ENCODE measurements at places on chromosomes 13 and 19.
A peak's percentile ranks its signal among the peaks of the same experiment; 100 is the strongest.

DNA sequence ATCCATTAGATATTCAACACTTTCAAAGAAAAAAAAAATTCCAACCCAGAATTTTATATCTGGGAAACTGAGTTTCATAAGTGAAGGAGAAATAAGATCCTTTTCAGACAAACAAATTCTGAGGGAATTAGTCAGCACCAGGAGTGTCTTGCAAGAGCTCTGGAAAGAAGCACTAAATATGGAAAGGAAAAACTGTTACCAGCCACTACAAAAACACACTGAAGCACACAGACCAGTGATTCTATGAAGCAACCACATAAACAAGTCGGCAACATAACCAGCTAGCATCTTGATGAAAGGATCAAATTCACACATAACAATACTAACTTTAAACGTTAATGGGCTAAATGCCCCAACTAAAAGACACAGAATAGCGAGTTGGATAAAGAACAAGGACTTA lies 368.4 kb upstream of the MIR17HG start:
- DNase-seq, result no peak

DNA sequence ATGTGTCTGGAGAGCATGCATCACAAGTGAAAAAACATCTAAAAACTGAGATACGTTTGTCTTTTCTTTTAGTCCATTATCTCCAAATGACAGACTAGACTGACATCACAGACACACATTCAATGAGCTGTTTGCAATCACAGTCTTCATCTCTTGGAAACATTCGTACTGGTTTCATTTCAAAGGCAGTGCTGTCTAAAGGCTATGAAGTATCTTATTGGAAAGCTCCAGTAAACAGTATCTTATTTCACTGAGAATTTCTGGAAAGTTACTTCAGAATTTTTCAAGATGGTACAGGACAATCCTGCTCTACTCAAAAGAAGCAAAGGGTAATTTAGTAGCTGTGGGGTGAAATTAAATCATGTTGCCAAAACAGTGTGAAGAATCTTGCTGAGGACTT lies 53.5 kb upstream of the TNFRSF19 start:
- no peak for DNase-seq

GRCh38 chr13:74061926-74062595 lies 72.1 kb downstream of the KLF12 start:
- DNase-seq, result no peak

DNA sequence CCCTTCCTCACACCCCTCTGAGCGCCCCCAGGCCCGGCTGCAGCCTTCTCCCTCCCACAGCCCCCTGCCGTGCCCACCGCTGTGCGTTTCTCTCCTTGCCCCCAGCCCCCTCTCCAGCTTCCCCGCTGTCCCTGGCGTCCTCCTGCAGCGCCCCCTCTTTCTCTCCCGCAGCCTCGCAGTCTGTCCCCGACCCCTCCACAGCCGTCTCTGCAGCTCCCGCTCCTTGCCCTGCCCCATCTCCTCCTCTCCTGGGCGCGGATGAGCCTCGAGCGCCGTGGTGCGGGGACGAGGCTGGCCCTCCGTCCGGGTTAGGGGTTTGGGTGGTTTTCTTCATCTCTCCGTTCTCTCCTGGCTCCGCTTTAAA lies 1.1 kb downstream of the KMT5C start:
- DNase-seq, result no peak

DNA sequence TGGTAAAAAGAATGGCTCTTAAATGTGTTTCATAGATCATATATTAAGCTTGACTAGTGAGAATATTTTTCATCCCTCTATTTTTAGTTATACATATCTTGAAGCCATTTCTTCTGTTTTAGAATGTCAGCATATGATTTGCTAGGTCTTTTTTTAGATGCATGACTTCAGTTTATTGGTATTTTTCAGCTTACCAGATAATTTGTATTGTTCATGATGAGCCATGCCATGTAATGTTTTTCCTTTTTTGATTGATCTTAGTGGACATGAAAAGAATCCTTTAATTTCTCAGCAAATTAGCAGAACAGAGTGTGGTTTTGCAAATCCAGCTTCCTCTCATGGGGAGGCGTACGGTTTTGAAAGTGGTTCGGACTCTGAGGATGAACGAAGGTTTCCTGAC lies 168.5 kb downstream of the LMO7 start:
- DNase-seq, result no peak

DNA sequence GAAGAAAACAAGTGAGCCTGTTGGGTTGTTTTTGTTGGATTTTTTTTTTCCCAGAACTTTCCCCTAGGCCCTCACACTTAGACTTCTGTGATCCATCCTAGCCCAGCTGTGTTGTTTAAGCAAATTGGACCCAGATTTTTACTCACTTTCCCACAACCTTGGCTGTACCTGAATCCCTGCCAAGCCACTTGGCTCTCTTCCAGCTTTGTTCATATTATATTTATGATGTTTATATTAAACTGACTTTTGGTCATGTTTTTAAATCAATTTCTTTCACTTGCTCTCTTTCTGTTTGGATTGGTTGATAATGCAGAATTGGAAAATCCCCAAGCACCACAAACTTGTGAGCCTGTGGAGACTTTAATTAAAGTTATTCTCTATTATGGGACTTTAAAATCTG lies 16.6 kb downstream of the OLFM4 start:
- no peak for DNase-seq

- no peak for DNase-seq
Observed at GRCh38 chr13:62320129-62321108, 904.8 kb upstream of the PCDH20 start.

- no peak for DNase-seq
Observed at GRCh38 chr13:99381766-99382165, 74.6 kb upstream of the GPR183 start.

- no peak for DNase-seq
Observed at GRCh38 chr19:12828494-12828893, 5.9 kb downstream of the RTBDN start.

DNA sequence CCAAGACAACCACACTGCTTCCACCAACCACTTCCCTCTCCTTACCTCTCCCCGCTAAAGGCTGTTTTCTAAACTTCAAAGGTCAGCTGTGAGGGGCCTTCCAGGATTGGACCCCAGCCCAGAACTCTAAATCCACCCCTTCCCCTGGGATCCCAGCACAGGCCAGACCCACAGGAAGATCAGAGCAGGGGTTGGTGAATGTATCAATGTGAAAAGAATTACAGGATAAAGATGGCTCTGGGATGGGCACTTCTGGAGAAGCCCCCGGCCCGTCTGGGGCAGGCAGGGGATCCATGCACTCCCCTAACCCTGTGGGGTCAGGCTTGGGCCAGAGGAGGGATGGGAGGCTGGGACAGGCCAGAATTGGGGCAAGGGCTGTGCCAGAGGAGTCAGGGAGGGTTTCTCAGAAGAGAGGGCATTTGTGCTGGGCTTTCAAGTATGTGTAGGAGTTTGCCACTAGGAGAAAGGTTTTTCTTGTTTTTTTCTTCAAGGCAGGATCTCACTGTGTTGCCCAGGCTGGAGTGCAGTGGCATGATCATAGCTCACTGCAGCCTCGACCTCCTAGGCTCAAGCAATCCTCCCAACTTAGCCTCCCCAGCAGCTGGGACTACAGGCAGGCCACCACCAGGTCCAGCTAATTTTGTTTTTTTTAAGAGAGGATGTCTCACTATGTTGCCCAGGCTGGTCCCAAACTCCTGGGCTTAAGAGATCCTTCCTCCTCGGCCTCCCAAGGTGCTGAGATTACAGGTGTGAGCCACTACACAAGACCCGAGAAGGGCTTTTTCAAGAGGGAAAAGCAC lies 1.0 kb upstream of the MEF2B start:
- no peak for DNase-seq

DNA sequence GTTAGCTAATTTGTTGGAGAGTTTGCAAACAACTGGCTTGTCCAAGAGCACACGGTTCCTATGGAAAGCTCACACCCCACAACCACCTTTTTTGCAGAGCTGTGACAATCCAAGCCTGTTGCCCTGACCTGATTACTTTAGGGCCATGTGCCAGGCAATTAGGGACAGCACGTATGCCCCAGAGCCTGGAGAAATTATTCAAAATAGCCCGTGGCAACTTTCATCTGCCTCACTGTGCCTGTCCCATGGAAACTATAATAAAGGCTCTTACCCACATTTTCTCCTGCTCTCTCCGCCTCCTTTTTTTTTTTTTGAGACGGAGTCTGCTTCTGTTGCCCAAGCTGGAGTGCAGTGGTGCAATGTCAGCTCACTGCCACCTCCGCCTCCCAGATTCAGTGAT lies 18.6 kb upstream of the FBN3 start:
- DNase-seq, result no peak

GRCh38 chr19:18735324-18735723 lies 51.8 kb downstream of the CRTC1 start:
- DNase-seq, result no peak

DNA sequence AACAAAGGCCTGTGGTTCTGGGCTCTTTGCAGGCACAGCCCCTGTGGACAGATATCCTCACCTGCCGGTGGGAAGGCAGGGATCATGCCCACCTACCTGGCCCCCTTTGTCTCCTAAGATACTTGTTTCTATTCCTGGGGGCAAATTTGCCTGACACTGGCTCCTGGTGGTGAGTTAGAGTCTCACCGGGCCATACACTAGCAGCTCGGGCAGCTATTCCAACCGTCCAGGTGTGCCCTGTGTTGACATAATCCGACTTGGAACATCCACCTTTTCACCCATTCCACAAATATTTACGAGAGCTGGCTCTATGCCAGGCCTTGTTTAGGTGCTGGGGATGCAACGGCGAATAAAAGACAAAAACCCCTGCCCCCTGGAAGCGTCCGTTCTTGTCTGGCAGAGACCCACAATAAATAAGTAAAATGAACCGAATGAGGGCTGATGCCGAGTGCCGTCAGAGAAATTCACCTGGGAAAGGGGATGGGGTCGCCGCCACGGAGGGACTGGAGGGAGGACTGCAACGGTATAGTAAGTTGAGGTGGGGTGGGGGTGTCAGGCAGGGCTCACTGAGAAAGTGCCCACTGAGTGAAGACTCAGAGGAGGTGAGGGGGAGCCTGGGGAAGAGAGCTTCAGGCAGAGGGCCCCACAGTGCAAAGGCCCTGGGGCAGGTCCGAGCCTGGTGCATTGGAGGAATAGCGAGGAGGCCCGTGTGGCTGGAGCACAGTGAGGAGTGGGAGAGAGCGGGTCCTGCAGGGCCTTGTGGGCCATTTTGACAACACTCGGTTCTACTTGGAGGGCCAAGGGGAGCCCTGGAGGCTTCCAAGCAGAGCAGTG lies 43.2 kb upstream of the RANBP3 start:
- DNase-seq, result no peak

- no peak for DNase-seq
Observed at GRCh38 chr19:16200038-16201010, 2.6 kb downstream of the AP1M1 start.

DNA sequence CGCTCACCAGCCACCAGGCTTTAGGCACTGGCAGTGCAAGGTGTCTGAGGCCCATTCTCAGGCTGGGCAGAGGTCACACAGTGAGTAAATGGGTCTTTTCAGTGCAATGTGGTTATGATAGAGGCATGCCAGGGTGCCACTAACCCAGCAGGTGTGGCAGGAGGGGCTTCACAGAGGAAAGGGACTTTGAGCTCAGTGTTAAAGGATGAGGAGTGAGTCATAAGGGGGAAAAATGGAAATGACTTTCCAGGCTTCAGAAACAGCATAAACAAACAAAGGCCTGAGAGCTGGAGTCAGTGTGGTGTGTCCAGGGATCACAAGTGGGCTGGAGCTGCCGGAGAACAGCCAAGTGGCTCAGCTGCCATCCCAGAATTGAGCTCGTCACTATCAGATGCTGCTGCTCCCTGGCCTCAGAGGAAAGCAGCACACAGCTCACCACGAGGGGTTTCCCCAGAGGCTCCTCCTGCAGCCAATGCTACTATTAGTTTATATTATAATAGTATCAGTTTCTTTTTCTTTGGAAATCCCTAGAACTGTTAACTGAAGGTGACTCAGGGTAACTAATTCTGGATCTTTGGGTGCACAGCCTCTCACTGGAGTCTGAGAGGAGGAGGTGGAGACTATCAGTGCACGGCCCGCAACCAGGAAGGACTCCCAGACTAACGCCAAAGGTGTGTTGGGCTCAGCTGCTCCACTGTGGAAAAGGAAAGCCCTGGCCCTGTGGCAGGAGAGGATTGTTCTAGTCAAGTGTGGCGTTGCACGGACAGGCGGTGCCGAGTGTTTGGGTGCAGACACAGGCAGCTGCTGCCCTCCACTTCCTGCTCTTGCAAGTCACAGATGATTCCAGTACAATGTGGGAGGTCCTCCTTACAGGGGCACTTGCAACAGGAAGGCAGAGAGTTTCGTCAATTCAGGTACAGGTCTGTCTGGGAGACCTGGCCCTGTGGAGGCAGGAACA lies 39.5 kb downstream of the DHRS12 start:
- peak; percentile 35 for DNase-seq

DNA sequence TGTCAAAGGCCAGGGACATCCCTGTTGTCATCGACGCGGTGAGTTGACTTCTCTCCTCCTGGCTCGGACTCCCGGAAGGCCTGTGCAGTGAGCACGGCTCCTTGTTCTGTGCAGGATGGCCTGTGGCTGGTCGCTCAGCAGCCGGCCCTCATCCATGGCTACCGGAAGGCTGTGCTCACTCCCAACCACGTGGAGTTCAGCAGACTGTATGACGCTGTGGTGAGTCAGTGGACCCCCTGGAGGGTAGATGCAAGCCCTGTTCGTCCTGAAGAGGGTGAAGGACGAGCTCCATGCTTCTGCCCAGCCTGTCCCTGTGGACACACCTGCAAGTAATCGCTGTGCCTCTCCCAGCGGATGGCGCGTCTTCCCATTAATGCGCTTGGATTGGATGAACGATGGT lies 19.2 kb downstream of the NAXD start:
- DNase-seq, result no peak

DNA sequence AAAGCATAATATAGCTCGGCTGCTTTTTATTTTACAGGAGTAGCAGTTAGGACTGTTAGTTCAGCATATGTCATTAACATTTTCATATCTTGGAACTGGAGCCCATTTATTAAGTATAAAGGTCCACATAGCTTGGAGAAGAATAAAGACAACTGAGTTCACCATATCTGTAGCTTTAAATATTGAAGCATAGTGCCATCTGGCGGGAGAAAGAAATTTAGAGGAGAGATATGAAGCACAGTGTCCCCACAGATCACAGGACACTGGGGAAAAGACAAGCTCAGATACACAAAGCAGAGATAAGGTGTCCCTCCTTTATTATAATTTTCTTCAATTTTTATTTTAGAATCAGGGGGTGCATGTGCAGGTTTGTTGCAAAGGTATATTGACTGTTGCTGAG lies 104.7 kb upstream of the FREM2 start:
- no peak for DNase-seq

DNA sequence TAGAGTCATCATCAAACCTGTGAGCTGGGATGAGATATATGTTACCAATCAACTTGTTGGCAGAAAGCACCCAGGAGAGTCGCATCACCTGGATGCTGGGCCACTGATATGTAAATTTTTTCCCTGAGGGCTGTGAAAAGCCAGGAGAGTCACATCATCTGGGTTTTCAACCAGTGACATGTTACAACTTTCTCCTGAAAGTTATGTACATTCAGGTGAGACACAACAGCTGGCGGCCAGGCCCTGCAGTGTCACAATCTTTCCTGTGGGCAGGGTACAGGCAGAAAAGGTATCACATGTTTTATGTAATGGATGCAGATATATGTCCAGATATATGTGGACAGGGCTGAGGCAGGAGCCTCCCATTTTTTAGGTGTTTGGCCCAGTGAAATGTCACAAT lies 13.2 kb upstream of the ZNF724 start:
- DNase-seq, result no peak

Data from stimulated activated CD8-positive, alpha-beta memory T cell treated with anti-CD3 and anti-CD28 coated beads, Interleukin-12 subunit alpha, Interleukin-12 subunit beta, amount 100 ng/mL, for 4 hours (primary cell).